ENCODE measurements at places on chromosomes 2 and 18. TPM values are rescaled to one million over a fixed set of nuclear protein-coding genes. Genes with fewer than 3 reads are reported as not detected.

ACMSD gene
- total RNA-seq: not detected

CPLX4 gene
- not detected for total RNA-seq

PLCD4 gene
- total RNA-seq: 2.2 TPM

TUBA4B gene
- not detected for total RNA-seq

ZSCAN30 gene
- 31.0 TPM for total RNA-seq

CDCA7 gene
- total RNA-seq: 26.6 TPM

CTLA4 gene
- not detected for total RNA-seq

ALK gene
- 2.5 TPM for total RNA-seq

ATP6V1B1 gene
- total RNA-seq: not detected

IL36G gene
- total RNA-seq: not detected

SPC25 gene
- total RNA-seq: 5.9 TPM

OSBPL6 gene
- total RNA-seq: 34.4 TPM

ANKRD36C gene
- total RNA-seq: 589 TPM

SLC11A1 gene
- total RNA-seq: 3.8 TPM

PARD3B gene
- 8.8 TPM for total RNA-seq

PTPN18 gene
- total RNA-seq: 41.9 TPM

THOC1 gene
- 193 TPM for total RNA-seq

PROKR1 gene
- 2.8 TPM for total RNA-seq

ITGAV gene
- 75.4 TPM for total RNA-seq

DSG2 gene
- total RNA-seq: 2.2 TPM

GPR35 gene
- total RNA-seq: 2.5 TPM
